Testis (tissue), 5 donors: ENCODE measurements at places on chromosomes 6 and 20. TPM values are rescaled to one million over a fixed set of nuclear protein-coding genes. Genes with fewer than 3 reads are reported as not detected.
A peak's percentile ranks its signal among the peaks of the same experiment; 100 is the strongest.

GRCh38 chr20:24993337-24994185, 1.0 kb upstream of the APMAP start:
- no peak for DNase-seq

GRM1 gene
- 5.6 TPM for total RNA-seq

- no peak for DNase-seq
These were observed 10.1 kb downstream of the PPP1R3G start for GRCh38 chr6:5095236-5095635.

GRCh38 chr20:41165001-41165882, 27.9 kb downstream of the PLCG1 start:
- no peak for DNase-seq

DNA sequence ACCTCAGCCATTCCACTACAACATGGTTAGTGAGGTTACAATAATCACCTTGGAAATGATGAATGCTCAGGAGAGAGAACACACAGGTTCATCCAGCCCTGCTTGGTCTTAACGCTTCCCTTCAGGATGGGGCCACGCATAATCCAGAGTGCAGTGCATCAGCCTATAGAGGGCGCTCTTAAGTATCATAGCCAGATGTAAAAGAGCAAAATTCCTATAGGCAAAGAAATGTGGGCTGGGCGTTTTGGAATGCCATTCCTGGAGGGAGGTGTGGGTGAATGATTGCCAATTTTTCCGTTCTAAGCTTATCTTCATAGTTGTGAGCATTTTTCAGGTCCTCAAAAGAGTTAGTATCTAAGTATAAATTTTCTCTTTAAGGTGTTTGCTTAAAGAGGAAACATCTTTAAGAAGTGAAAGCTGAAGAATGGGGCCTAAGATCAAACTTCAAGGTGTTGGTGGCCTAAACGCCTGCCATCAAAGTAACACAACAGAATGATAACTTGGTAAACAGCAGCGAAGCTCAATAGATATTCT, 1.8 kb downstream of the RIPOR2 start:
- DNase-seq: peak; percentile 52

- DNase-seq: no peak
These were observed 201.1 kb downstream of the OGFRL1 start for GRCh38 chr6:71489736-71490135.

DNA sequence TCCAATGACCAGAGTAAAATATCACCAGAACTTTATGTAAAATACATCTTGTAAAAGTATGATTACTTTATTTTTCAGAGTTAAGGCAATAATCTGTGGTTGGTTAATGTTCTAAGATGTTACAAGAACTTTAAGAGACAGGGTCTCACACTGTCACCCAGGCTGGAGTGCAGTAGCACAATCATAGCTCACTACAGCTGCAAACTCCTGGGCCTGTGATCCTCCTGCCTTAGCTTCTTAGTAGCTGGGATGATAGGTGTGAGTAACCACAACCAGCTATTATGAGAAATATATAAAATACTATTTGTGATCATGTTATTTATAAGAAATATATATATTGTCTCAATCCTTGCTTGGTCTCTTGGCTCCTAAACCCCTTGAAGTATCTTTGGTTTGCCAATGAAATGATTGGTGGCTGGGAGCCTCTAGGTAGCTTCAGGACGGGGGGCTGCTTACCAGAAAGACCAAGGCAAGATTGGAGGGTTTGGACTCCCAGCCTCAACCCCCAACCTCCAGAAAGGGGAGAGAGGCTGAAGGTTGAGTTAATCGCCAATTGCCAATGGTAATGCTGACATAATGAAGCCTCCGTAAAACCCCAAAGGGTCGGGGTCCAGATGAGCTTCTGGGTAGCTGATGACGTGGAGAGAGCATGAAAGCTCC, 15.4 kb downstream of the SOD2 start:
- DNase-seq: no peak

GRCh38 chr6:79833964-79834284, 113.4 kb downstream of the ELOVL4 start:
- DNase-seq: no peak

DEFB124 gene
- total RNA-seq: not detected

DNA sequence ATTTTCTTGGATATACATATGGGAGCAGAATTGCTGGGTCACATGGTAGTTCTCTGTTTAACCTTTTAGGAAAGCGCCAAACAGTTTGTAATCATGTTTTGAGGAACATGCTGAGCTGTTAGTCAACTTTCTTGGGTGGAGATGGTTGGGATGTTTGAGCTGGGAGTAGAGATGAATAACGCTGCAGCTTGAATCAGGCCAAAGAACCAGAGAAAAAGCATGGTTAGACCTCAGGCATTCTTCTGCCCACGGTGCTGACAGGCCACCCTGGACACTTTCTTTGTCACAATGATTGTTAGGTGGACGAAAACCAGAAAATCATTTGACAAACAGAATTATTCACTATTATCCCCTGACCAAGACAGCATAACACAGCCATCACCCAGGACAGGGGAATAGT, 66.8 kb downstream of the PRDM1 start:
- DNase-seq: no peak

ZBTB12 gene
- 5.3 TPM for total RNA-seq

DNA sequence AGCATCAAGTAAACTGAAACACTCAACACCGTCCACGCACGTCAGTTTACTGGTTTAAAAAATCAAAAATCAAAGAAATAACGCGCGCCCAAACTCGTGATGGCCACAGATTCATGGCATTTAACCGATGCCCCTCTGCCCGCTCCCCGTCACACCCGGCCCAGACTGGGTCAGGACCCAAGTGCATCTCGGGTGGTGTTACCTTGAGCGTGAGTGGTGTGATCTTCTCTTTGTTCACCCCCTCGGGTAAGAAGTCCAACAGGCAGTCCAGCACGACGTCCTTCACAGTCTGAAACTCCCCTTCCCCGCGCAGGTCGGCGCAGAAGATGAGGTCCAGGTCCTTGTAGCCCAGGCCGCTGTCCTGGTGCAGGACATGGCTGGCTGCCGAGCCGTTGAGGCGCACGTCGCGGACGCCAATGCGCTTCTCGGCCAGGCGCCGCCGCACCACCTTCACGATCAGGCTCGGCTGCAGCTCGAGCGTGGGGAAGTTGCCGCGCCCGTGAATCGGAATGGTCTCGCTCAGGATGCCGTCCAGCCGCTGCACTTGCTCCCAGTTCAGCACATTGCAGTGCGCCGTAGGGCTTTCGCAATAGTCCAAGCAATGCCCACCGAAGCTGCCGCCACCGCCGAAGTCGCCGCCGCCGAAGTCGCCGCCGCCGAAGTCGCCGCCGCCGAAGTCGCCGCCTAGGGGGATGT, 945 bp downstream of the TENT5A start:
- peak; percentile 71 for DNase-seq

TRIM31 gene
- 4.0 TPM for total RNA-seq

- DNase-seq: no peak
These were observed 83.7 kb upstream of the MPC1 start for GRCh38 chr6:166466178-166467122.

DNA sequence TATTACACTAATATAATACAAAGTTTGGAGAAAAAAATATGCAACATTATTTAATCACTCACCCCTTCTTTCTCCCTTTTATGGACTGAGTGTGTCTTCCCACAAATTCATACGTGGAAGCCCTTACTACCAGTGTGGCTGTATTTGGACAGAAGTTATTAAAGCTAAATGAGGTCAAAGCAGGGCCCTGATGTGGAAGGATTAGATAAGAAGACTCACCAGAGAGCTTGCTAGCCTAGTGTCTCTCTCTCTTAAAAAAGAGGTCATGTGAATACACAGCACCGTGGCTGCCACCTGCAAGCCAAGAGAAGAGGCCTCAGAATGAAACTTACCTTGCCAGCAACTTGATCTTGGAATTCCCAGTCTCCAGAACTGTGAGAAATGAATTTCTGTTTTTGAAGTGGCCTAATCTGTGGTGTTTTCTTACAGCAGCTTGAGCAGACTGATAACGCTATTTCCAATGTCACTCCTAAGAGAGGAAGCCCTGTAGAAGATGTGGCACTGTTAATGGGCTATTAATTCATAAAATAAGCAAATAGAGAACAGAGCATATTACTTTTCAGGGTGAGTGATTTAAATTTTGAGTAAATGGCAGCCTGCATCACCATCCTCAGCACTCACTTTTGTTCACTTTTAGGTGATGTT, 233.4 kb downstream of the TBC1D7 start:
- no peak for DNase-seq

GRCh38 chr6:166757232-166758135, 130.4 kb upstream of the RPS6KA2 start:
- no peak for DNase-seq

GRCh38 chr6:124223611-124224345, 420.1 kb downstream of the NKAIN2 start:
- no peak for DNase-seq

- DNase-seq: peak; percentile 78
These were observed 1.4 kb downstream of the STAU1 start for GRCh38 chr20:49186535-49187329.

MLN gene
- total RNA-seq: not detected

BPI gene
- 9.3 TPM for total RNA-seq
